Fibroblast of villous mesenchyme (primary cell): ENCODE measurements at places on chromosomes 4 and X. TPM values are rescaled to one million over a fixed set of nuclear protein-coding genes. Genes with fewer than 3 reads are reported as not detected.

The BST1 gene
- 19.9 and 37.7 TPM in 2 replicates for total RNA-seq

The VEGFC gene
- 30.3 and 77.3 TPM in 2 replicates for total RNA-seq

GRCh38 chr4:74794382-74795010, at the start of gene BTC:
TSS of gene BTC (minus strand) at chr4:74794523. CDS start at chr4:74794325, 198 bp downstream.
- DNase-seq = no peak

DNA sequence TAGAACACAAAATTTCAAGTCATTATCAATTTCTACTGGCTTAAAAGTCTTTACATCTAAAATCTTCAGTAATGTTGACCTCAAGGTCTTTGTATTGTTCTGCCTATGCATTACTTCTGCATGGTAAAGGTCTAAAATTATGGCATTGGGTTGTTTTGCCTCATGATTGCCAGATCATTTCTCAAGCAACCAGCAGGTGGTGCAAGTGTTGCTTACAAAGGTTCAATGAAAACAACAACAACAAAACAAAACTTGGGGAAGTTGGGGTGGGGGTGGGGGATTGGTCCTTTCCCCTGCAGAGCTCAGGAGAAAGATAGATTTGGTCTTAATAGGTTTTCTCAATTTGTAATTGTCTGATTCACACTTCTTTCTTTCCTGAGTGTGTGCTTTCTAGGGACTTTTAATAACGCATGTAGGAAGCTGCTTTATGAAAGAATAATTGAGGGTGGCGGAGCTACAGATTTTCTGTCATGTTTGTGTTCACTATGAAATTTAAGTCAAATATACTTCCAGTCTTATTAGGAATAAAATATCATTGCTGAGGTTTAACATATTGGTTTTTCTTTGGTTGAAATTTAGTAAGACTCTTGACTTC, 145.1 kb downstream of the COL4A5 start:
- DNase-seq = peak; percentile 9

- DNase-seq = no peak
Measured at GRCh38 chr4:152209772-152210493, 326.0 kb downstream of the FBXW7 start.

The PITX2 gene
- total RNA-seq = 7.8 and 25.4 TPM in 2 replicates

- DNase-seq = no peak
Measured at GRCh38 chrX:133677123-133678063, 262.1 kb upstream of the GPC4 start.
